ENCODE measurements at places on chromosomes 13 and 19.

GRCh38 chr19:41323430-41324125 lies 13.6 kb downstream of the CCDC97 start:
- no peak for DNase-seq

- no peak for DNase-seq
Observed at GRCh38 chr13:92806215-92806614, 420.4 kb upstream of the GPC6 start.

DNA sequence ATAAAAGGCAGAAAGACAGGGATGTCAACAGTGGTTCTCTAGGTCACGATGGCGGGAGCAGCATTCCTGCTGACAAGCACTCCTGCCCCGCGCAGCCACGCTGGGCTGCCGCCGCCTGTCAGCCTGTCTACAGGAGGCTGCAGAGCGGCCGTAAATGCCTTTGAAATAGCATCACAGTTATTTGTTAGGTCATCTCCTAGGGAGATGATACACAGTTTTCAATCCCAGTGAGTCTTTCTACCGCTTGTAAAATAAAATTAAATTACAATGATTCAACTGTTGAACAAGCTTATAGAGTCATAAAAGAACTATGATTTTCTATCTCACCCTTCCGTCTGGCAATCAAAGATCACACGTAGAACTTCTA lies 7.3 kb upstream of the SLC7A9 start:
- DNase-seq = no peak

- DNase-seq = no peak
Observed at GRCh38 chr19:39512988-39513387, 2.0 kb upstream of the SELENOV start.

GRCh38 chr13:98315466-98315865 lies 138.4 kb upstream of the RNF113B start:
- DNase-seq = no peak

DNA sequence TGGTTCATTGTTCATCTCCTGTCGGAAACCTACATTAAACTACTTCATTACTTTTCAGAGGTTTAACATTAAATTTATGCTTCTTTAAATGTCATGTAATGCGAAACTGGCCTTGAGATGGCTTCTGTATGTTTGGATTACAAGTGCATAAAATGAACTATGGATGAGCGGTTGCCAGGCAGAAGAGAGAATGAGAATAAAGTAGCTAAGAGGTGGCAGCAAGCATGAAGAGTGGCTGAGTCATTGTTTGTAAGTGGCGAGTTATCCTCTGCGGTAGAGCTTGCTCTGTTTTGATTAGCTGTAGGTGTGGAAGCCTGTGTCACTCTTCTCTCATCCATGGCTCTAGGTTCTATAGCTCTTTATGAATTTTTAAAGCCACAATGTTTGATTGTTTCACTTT lies 1139.6 kb upstream of the PCDH9 start:
- no peak for DNase-seq

DNA sequence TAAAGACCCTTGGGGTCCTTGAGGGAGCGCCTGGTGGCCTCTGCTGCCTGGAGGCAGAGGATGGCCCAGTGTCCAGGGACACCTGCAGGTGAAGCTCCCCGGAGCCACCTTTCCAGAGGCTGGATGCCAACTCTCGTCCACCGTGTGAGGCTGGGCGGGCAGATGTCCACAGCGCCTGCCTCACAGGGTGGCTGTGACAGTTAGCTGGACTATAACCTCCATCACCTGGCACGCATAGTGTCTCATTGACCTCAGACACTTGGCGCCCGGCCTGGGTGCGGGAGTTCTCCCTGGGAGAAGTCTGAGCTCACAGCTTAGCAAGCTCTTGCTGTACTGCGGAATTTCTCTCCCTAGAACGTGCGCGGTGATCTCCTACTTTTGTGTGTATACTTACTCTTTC lies 9.8 kb downstream of the BICRA start:
- no peak for DNase-seq

DNA sequence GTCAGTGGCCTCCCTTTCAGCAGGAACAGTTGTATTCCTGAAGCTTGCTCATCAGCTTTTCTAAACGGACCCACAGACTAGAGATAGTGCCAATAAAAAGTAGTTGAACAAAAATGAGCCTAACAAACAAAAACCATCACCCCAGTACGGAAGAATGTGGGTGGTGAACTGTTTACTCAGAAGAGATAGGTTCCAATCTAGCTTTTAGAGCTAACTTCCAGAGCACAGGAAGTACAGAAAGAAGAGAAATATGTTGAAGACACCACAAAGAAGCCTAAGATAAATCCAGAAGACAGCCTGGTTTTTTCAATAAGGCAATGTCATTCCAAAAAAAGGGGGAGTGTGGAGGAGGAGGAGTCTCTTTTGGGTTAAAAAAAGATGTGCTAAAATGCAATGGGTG lies 2.8 kb upstream of the LMO7 start:
- no peak for DNase-seq

GRCh38 chr19:52935434-52935833 lies 12.2 kb upstream of the ZNF888 start:
- DNase-seq = no peak

- no peak for DNase-seq
Observed at GRCh38 chr19:1102407-1103131, 1.2 kb upstream of the GPX4 start.

DNA sequence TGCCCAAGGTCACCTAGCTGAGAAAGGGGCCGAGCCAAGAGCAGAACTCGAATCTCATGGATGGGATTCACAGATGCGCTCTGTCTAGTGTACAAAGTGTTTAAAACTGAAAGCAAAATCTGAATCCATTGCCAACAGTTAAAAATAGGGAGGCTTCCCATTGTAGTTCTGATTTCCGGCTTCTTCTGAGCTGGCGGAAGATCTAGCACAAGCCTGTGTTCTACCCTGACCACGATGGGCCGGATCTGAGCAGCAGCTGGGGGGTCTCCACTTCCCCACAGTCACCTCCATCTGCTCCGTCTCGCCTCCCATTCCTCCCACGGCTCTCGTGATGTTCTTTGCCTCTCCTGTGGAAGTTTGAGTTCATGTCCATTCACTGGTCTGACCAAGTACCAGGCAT lies 2.4 kb downstream of the CACNG8 start:
- DNase-seq = no peak

DNA sequence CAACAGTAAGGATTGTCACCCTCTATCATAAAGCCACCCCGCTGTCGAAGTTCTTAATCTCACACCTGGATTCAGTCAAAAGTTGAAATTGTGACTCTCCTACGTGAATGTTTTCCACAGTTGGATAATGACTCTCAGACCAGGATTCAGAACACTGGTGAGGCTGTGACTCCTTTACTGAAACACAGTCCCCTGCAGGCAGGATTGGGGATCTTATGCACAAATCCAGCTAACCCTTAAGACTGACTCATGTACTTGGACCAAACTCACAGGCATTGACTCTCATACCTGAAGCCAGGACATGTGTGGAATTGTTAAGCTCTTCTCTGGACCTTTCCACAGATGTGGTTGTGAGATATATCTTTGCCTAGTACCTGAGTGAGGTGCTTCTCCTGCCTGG lies 46.8 kb downstream of the ZNF85 start:
- DNase-seq = no peak

- no peak for DNase-seq
Observed at GRCh38 chr19:16041299-16041990, 34.9 kb upstream of the TPM4 start.

DNA sequence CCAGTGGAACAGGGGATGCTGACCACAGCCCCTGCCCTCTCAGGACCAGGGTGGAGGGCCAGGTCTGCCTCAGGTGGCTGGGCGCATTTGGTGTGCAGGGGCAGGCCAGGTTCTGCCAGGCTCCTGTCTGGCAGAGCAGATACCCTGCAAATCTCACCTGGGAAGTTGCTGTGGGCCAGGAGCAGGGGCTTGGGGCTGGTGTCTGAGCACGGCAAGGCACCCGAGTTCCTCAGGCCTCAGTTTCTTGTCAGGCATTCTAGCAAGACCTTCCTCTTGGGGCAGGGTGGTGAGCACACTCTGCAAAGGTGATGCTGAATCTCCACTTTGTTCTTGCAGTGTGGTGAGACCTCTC lies 1.1 kb downstream of the CRTC1 start:
- no peak for DNase-seq

DNA sequence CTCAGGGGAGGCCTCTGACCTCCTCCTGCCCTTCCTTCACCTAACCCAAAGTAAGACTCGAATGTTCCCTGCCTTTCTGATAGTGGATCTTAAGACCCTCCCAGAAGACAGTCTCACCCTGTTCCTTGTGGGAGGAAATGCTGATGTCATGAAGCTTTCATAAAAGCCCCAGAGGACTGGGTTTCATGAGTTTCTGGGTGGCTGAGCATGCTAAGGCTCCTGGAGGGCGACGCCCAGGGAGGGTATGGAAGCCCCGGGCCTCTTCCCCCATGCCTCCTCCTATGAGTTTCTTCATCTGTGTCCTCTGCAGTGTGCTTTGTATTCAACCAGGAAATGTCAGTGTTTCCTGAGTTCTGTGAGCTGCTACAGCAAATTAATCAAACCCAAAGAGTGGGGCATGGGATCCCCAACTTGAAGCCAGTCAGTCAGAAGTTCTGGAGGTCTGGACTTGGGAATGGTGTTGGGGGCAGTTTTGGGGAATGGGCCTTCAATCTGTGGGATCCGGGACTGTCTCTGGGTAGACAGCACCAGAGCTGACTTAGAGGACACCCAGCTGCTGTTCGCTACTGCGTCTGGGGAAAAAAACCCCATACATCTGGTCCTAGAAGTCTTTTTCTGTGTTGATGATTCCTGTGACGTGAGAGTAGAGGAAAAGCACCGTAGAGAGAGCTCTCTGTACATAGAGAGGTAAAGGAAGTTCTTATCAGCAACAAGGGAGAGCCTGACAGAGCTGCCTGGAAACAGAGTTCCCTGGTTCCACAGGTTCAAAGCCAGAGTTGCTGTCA lies 2.0 kb upstream of the LILRB2 start:
- no peak for DNase-seq

DNA sequence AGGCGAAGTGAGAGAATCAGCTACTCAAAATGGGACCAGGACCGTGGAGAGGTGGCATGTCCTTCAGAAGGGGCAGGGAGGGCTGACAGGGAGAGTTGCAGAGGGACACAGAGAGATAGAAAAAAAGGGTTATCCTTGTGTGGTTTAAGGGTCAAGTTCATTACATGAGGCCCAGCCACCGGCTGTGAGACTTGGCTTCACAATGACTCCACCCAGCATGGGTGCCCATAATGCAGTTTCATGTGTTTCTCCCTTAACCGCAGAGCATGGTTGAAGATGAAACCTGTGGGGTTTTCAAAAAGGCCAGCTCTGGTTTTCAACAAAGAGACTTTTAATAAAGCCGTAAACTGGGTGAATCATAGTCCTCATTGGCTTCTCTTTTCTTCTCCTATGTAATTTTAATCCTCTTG lies 164.6 kb downstream of the KLF5 start:
- no peak for DNase-seq

DNA sequence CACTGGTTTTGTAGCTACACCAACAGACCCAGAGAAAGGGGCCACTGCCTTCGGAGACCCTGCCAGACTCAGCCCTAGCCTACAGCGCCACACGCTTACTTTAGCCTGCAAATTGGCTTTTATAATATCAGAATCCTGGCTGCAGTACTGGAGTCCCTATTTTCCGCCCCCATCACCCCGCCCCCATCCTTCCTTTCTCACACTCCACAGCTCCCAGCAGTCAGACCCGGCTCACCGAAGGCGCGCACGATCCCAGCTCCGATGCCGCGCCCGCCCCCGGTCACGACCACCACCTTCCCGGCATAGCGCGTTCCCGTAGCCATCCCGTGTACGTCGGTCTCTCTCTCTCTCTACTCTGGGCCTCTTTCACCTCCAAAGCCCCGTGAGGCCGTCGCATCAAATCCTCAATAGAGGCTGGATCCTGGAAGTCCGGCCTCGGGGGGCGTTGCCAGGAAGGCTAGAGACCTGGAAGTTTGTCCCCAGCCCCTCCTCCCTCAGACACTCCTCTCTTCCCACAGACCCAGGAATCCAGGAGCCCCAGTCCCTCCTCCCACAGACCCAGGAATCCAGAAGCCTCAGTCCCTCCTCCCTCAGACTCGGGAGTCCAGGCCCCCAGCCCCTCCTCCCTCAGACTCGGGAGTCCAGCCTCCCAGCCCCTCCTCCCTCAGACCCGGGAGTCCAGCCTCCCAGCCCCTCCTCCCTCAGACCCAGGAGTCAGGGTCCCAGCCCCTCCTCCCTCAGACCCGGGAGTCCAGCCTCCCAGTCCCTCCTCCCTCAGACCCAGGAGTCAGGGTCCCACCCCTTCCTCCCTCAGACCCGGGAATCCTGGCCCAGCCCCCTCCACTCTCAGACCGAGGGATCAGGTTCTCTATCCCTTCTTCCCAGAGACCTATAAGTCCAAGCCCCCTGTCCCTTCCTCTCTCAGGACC lies at the start of gene HSD17B14:
HSD17B14 (minus strand) TSS at position 403 of the 929 bp plus-strand sequence; CDS start at position 323, 80 bp downstream.
- peak; percentile 47 for DNase-seq

DNA sequence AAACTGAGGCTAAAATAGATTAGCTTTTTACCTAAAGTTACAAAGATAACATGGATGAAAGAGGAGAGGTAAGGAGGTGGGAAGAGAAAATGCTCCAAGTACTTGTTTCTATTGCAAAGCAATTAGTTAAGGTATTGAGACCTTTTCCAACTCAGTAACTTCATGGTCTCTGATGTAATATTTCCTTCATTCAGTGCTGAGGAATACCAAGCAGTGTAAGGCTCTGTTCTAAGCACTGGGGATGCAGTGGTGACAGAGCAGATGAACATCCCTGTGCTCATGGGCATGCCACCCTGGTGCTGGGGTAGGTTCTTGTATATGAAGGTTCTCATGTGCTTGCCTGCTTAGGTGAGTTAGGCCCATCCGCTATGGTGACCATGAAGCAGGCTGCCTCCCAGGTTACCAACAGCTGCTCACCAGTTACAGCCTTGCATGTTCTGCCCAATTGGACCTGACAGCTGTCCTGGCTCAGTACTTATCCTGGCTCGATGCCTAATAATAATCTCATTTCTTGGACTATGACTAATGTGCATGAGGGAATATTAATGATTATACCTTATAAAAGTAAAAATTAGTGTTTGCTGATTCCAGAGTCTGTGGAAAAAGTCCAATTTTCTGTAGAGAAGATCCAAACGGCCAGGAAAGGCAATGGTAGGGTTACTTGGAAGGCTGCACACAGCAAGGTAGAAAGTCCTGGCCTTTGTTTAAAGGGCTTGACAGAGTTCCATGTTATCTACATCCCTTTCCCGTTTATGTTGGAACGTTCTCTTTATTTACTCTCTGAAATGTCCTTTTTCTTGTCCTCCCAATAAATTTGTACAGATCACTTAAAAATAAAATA lies 48.3 kb downstream of the LATS2 start:
- DNase-seq = no peak

- no peak for DNase-seq
Observed at GRCh38 chr19:48961051-48961649, 4.0 kb upstream of the FTL start.

DNA sequence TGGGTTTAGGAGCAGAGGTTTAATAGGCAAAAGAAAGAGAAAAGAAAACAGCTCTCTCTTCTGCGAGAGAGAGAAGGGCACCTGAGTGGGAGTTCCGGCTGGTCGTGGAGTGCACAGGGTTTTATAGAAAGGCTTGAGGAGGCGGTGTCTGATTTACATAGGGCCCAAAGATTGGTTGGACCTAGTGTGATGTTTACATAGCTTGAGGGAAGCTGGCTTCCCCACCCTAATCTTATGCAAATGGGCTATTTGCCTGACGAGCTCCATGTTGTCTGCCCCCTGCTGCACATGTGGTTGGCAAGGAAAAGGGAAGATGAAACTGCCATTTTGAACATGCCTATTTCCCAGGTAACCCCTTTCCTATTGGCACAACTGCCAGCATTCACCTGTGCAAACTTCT lies 21.5 kb upstream of the MEDAG start:
- no peak for DNase-seq
